Large intestine (tissue), 12 donors: ENCODE measurements at places on chromosomes 12 and 14.

DNA sequence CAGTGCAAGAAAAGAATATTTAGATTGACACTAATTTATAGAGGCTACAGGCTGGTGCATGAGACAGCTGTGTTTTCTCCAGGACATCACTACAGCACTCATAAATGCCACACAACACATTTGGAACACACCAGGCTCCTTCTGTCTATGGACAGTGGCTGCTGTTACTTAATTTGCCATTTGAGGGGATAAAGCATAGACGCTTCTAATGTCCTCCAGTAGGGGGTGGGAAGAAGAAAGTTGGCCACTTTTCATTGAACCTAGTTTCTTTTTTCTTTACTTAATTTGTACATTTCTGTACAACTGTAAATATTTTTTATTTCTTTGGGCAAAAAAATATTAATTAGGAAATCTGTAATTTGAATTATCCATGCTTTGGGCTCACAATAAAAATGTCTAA lies 12.4 kb upstream of the RTN1 start:
- DNase-seq = no peak

GRCh38 chr12:99121546-99121945 lies 476.5 kb downstream of the APAF1 start:
- no peak for DNase-seq

DNA sequence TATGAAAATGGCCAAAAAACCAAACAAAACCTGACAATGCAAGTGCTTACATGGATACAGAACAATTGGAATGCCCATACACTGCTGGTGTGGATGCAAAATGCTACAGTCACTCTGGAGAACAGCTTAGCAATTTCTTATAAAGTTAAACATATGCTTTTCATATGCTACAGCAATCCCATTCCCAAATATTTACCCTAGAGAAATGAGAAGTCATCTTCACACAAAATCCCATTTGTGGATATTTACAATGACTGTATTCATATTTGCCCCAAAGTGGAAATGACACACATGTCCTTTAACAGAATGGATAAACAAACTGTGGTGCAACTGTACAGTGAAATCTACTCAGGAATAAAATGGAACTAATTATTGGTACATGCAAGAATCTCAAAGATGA lies 20.4 kb downstream of the SAV1 start:
- DNase-seq = no peak

- DNase-seq = peak; percentile 64
Observed at GRCh38 chr12:49644620-49644994, 21.2 kb downstream of the PRPF40B start.

DNA sequence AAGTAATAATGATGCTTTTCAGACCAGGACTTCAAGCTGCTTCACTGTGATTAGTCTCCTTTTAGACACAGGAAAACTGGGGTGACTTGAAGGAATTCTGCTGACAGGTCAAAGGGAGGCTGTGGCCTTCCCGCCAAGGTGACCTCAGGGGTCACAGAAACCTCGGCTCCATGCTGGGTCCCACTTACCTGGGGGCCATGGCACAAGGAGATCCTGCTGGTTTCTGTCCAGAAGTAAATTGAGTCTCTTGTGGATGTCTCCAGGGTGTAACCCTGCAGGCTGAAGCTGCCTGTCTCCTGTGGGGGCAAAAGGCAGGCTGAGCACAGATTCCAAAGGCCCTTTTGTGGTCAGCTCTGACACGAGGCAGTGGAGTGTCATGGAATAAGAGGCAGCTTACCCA lies 138.7 kb upstream of the MED13L start:
- DNase-seq = no peak

DNA sequence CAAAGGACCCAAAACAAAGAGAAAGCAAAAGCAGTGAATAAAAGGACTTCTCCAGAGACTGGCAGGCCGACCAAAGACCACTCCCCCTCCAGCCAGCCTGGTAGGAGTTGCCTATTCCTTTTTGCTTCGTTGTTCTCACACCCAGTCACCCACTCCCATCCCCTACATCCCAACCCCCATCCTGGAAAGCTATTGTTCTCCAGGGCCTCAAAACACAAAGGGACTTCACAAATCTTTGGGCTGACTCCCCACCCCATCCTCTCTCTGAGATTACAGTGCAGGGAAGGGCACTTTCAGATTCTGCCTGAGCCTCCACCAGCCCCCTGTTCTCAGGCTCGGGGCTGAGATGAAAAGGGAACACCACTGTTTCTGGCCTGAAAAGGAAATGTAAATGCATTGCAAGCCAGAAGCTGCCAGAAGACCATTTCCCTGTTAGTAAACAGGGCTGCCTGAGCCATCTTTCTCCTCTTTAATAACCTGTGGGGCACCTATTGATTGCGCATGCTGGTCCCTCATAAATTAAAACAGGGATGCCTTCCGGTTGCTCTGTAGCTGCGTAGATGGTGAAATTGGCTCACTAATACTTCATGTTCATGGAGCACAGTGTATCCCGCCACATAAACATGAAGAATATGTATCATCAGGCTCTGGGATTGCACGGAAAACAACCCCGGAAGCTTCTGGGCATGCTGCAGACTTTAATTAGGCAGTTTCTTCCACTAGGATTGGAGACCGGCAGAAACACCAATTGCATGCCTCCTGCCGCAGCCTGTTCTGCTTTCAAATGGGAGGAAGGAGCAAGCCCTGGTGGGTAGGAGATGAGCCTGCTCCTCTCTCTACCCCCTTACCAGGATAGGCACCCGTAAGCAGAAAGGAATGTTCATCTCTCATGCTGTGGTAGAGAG lies 130.3 kb upstream of the FUT8 start:
- DNase-seq = no peak

DNA sequence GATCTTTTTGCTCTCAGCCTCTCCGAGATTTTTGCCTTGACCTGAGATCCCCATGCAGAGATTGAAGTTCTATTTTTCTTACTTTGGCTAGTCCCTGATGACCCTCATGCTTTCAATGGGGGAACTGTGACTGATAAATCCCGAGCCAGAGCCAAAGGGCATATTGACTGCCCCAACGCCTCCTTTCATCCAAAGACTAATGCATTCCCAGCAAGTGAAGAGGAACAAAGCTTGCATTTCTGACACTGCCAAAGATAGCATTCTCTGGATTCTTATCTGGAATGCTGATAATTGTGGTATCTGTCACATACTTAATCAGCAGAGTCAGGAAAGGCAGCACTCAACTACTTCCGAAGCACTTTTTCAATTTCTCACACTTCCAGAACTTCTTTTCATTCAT lies 152.3 kb upstream of the EGLN3 start:
- no peak for DNase-seq

DNA sequence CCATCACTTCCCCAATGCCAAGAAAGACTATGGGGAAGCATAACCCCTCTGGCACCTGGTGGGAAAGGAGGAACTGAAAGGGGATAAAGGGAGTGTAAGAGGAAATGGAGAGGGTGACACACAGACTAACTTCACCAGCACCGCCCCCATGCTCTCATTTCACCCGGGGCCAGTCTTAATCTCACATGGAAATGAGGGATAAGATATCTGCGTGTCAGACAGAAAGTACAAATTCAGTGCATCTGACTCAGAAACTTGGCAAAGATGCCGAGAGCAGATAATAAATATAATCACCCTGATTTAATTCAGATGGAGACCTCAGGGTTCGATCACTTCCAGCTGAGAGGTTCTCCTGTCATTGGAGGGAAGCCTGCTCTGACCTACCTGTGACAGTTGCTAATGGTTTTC lies 191.6 kb downstream of the DUSP6 start:
- DNase-seq = peak; percentile 34

DNA sequence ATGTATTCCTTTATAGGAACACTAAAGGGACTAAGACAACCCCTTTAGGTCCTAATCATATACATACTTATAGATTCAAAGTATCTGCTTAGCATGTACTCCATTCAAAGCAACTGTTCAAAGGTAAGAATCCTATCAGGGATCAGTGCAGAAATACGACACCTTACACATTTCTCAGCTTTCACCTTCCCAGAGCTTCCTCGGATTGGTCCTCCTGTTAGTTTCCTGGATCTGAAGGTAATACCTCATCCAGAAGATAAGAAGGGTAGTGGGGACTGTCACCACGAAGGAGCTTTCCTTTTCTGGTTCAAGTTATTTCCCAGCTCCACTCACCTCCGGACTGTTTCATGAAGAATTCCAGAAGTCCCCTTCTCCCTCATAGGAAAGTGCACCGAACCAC lies 38.0 kb downstream of the RCOR1 start:
- DNase-seq = peak; percentile 14

- DNase-seq = no peak
Observed at GRCh38 chr12:49843876-49844437, 1.1 kb upstream of the BCDIN3D start.

- no peak for DNase-seq
Observed at GRCh38 chr12:68206446-68206845, 19.2 kb downstream of the IL26 start.

GRCh38 chr14:85731186-85731585 lies 201.2 kb downstream of the FLRT2 start:
- no peak for DNase-seq

- DNase-seq = no peak
Observed at GRCh38 chr12:30730011-30730410, 24.7 kb downstream of the CAPRIN2 start.

- no peak for DNase-seq
Observed at GRCh38 chr14:31380106-31380505, 40.2 kb downstream of the HEATR5A start.
